Midbrain (tissue), 1 donor: ENCODE measurements at places on chromosomes 5 and 9.

GRCh38 chr5:89265511-89266179, 382.7 kb upstream of the MEF2C start:
- no peak for DNase-seq

- no peak for DNase-seq
Observed at GRCh38 chr5:10567121-10567591, 3.3 kb downstream of the ANKRD33B start.

DNA sequence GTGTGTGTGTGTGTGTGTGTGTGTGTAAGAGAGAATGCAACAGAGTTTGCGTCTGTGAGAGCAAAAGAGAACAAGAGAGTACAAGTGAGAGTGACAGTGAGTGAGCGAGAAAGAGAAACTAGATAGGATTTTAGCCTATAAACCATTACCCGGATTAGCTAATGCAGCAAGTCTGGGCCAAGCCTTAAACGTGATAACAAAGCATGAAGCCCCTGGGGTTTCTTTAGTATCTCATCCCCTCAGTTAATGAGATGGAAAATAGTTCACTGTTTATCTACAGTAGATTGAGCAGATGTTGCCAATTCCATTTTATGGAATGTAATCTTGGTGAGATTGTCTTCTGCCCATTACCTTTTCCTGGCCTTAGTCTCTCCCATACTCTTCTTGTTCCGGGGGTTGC, 114.5 kb downstream of the MAT2B start:
- no peak for DNase-seq

GRCh38 chr9:33748633-33749304, 46.6 kb upstream of the PRSS3 start:
- no peak for DNase-seq

GRCh38 chr5:36607114-36607571, 737 bp downstream of the SLC1A3 start:
- peak; percentile 80 for DNase-seq

GRCh38 chr9:133664173-133665050, 28.2 kb downstream of the DBH start:
- DNase-seq, result no peak

- peak; percentile 57 for DNase-seq
Observed at GRCh38 chr5:88889189-88890069, 6.4 kb upstream of the MEF2C start.

GRCh38 chr5:170533383-170533782, 29.6 kb downstream of the KCNIP1 start:
- no peak for DNase-seq

DNA sequence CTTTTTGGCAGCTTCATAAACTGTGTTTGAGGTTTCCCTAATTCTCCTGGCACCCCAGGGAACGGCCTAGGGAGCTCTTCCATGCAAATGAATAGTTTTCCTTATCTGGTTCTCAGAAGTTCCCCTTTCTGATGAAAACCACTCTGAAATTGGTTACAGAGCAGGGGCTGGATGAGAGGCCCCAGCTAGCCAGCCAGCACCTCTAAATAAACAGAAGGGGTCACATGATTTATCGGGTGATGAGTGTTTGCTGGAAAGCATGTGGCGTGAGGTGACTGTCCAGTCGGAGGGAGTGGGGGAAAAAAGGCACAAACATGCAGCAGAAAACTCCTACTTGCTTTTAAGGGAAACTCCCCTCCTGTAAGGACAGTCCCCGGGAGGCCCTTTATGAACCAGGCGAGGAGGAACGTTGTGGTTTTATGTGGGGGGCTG, 261.2 kb upstream of the ANKRD55 start:
- DNase-seq, result no peak

DNA sequence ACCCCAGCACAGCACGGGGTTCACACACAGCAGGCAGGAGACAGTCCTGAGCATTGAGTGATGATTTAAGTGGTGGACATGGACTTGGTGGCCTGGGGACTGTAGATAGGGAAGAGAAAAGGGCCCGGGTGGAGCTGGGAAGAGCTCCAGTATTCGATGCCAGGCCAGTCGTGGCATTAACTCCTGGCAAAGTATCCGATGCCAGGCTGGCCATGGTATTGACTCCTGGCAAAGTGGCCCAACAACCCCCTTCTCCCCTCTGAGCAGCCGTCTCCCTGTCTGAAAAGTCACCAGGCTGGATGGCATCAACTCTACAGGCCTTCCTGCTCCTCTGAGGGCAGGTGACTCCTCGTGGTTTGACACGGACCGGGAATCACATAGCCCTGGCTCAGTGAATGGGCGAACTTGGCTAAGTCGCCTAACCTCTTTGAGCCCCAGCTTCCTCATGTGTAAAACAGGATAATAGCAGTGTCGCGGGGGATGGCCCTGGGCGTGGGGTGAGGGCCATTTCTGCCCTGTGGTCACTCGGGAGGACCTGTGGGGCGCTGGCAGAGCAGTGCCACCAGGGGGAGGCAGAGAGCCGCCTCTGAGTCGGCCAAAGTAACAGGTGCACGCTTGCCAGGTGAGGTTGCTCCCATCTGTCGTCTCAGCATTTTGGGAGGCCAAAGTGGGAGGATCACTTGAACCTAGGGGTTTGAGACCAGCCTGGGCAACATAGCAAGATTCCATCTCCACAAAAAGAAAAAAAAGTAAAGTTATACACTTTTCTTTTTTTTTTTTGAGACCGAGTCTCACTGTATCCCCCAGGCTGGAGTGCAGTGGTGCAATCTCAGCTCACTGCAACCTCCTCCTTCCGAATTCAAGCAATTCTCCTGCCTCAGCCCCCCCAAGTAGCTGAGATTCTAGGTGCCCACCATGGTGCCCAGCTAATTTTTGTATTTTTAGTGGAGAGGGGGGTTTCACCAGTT, 5.7 kb upstream of the SEC16A start:
- DNase-seq, result peak; percentile 39

DNA sequence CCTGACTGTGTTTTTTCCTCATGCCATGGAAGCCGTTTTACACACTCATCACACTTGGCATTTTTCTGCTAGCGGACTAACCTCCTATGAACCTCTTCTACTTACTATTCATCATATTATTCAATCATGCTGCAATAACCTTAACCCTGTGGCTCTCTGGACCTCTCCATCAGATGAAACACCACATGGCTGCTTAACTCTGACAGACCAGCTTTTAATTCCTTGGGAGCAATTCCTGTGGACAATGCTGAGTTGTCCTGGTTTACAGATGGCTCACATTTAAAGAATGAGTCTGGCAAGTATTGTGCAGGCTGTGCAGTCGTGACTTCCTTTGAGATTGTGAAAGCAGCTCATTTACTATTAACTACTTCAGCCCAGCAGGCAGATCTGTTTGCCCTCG, 9.0 kb downstream of the OR1J1 start:
- DNase-seq, result no peak

DNA sequence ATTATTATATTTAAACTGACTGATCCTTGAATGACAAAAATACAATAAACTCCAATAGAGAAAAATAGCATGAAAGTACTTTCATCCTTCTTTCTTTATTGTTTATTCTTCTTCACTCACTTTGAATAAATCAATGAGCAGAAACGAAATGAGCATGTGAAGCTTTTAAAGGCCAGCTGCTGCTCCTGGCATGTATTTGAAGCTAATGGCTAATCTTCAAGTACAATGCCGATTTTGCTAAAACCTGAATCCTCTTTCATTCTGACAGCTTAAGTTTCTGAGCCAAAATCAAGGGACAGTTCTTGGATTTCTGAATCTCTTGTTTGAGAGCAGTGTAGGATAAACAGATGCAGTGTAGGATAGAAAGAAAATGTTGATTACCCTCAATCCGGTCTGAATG, 237.3 kb downstream of the CDH10 start:
- DNase-seq, result no peak

GRCh38 chr9:26142631-26143030, 464.4 kb upstream of the TUSC1 start:
- DNase-seq, result no peak

- DNase-seq, result no peak
Observed at GRCh38 chr5:5304361-5305020, 118.0 kb upstream of the ICE1 start.

- peak; percentile 24 for DNase-seq
Observed at GRCh38 chr9:94108584-94108983, 24.3 kb downstream of the PTPDC1 start.

DNA sequence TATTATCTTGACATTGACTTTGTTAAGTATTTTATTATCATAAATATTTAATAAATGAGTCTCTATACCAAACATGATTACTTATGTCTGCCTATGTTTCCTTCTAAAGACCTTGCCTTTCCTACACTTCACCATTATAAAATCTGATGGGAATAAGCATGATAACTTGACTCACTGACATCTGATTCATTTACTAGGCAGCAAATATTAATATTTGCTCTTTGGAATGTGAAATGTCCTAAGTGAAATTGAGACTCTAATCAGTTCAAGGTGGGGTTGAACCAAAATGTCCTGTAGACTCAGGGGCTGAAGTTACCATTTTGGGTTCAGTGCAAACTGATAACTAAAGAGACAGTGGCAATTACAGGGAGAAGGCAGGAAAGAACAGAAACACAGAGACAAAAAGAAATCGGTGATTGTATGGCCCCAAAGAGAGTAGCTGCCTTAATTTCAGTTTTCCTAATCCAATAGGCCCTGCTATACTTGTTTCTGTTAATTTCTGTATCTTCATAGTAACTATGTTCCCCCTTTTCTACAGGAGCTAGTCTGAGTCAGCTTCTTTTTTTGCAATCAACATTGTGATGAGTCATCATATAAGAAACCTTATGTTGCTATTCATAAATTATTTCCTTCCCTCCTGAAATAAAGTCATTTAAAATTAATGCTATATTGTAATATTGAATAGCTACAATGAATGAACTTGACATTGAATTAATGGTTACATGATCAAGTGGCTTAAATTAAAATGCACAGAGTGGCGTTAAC, 296.8 kb downstream of the PDE4D start:
- DNase-seq, result no peak

DNA sequence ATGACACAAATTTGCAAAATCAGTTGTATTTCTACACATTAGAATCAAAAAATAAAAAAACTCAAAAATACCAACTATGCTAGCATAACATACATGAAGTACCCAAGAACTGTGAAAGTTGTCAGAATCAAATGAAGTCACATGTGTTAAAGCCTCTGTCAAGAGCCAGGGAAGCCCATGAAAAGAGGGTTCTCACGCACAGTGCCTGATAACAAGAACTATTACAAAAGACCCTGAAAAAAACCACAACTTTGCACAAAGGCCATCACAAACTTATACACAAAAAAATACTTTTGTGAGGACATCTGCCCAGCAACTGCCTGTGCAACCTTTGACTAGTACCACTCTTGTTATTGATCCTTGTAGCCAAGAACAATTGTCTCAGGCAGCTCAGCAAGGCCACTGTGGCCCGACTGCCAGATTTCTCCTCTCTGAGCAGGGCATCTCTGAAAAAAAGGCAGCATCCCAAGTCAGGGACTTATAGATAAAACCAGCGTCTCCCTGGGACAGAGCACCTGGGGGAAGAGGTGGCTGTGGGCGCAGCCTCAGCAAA, 28.9 kb upstream of the HNRNPA0 start:
- peak; percentile 13 for DNase-seq

DNA sequence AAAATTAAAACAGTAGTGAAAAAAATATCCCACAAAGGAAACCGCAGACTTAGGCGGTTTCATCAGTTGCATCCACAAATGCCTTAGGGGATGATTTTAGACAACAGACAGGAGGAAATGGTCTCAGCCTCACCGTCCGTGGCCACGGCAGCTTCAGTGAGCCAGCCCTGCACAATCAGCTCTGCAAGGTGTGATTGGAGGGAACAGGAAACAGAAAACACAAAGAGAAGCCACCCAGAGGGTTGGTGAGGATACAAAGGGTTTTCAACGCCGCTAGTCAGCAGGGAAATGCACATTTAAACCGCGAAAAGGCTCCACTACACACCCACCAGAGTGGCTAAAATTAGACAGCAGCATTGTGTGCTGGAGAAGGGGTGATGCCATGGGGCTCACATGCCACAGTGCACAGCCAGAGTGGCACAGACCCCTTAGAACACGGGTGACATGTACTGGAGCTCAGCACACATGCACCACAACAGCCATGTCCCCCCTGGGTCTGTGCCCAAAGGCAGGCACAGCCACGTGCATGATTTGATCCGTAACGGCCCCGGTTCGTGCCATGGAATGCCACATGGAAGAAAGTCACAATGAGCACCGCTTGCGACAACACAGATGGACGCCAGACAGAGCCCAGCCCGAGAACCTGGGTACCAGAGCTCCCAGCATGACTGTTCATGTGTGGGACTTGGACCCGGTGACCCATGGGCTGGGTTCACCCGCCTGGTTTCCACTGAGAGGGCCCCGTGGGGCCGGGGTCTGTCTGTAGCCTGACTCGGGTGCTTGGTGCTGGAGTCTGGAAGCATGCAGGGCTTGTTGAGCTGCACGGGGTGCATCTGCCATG, 18.3 kb upstream of the TERT start:
- DNase-seq, result no peak

DNA sequence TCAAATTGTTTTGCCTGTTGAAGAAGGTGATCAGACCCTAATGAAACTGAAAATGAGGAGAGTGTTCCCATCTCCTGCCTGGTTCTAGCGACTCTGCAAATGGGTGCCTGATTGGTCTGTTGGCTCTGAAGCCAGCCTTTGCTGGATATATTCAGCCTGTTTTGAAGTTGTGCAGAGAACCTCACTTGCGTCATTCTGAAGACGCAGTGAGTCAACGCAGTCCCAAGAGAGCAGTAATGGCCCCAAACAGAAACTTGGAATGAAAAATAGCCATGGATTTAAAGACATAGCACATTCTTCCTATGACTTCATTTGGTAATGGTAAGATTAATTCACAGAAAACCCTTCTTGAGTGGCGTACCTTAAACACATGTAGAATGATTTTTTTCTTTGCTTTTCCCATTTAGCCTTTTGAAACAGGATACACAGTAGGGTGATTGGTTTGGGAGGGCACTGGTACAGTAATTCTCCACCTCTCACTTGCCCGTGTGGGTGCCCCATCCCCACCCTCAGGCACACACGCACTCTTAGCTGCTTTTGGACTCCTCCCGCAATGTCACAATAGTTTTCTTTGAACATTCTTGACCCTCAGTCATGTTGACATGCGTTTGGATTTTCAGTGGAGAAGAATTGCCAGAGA, 54.1 kb upstream of the ABL1 start:
- no peak for DNase-seq

DNA sequence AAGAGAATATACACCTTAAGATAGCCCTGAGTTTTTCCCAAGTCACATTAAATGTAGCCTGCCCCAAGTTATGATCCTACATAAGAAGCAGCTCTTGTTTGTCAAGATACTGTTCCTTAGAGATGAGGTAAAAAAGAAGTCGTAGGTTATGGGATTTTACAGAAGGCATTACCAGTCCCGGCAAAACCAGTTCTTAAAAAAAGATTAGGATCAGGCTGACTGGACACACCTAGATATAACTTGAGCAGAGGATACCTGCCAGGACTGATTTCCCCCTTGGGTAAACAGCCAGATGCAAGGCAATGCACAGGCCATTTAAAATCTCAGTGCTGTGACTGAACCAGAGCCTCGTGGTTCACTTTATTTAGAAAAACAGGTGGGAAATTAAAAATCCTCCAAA, 14.1 kb upstream of the SEMA5A start:
- no peak for DNase-seq
